Fibroblast of upper back skin (primary cell): ENCODE measurements at places on chromosomes 5 and 9.

- peak; percentile 83 for DNase-seq
Measured at GRCh38 chr5:79974886-79975285, 16.2 kb downstream of the MTX3 start.

- no peak for DNase-seq
Measured at GRCh38 chr9:33690143-33690933, 105.0 kb upstream of the PRSS3 start.

DNA sequence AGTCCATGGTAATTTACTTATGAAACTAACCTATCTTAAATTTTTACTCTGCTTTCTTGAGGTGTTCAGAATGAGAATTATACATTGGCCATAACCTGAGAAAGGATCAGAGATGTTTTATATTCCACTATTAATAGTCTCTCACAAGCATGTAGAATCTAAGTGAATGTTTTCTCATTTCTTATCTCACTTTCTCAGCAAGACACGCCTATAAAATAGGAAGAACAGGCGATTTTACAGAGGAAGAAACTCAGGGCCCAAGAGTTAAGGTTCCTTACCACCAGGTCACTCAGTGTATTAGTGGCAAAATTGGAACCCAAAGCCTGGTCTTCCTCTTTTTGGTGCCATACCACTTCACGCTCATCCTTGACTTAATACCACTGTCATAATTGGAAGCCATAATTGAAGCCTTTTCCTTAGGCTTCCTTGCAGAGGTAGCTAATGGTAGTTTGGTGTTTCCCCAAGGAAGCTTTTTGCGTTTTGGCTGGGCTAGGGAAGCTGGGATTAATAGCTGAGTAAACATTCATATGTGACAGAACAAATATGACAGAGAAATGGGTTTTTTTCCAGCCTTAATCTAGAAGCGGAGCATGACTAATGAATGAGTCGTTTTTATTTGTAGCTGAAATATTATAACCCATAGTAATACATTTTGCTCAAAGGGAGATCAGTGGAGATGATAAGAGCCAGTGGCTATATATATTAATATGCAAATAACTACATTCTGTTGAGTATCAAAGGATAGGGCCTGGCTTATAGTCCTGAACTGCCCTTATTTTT is 16.9 kb downstream of the HMGXB3 start:
- DNase-seq, result peak; percentile 37

- no peak for DNase-seq
Measured at GRCh38 chr5:123086376-123087055, 2.5 kb upstream of the PRDM6 start.

DNA sequence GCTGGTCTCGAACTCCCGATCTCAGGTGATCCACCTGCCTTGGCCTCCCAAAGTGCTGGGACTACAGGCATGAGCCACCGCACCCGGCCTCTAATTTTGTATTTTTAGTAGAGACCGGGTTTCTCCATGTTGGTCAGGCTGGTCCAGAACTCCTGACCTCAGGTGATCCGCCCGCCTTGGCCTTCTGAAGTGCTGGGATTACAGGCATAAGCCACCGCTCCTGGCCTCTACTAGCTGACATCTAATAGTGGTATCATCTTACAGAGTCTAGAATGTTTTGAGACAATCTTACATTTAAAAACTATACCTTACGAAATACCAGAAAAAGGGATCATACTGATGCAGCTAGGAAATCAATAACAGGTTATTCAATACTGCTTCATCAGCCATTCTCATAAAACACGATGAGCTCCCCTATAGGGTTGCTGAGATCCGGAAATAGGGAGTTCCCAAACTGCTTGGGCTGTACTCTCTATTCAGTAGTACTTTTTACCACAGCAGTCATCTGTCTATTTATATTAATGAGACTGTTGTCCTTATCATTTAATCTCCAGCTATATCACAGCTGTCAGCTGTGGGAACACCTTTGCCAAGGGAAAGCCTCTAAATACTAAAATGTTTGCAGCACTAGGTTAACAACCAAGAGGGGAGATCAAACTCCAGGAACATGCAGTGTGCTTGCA is 8.1 kb upstream of the UBE2D2 start:
- no peak for DNase-seq

DNA sequence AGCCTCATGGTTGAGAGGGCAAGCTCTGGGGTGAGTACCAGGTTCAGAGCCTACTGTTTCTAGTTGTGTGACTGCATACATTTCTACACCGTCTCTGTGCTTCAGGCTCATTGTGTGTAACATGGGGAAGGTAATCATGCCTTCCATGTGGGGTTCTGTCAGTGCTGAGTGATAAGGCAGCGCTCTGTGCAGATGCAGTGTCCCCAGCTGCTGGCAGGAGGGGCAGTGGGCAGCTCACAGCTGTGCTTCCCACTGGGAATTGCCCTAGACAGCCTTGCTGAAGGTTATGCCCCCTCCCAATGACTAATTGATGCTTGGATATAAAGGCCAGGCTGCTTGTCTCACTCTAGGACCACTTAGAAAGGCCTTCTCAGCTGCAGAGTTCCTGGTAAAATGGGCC is 121.8 kb upstream of the SAP30L start:
- no peak for DNase-seq

GRCh38 chr9:71975833-71976232 is 64.4 kb downstream of the C9orf85 start:
- peak; percentile 26 for DNase-seq

- peak; percentile 12 for DNase-seq
Measured at GRCh38 chr5:94690778-94691177, 72.3 kb downstream of the SLF1 start.

DNA sequence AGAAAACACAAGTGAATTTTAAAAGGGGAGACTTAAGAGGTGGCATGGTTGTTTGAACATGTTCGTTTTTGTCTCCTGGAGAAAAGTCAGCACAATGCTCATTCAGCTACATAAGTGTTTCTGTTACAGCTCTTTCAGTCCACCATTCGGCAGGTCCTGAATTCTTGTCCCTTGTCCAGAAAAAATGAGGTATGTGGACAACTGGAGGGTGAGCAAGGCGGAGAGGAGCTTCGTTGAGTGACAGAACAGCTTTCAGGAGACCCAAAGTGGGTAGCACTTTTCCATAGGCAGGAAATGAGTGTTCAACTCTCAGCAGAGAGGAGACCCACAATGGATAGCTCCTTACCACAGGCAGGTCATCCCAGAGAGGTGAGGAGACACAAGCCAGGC is 4.9 kb downstream of the PDCD1LG2 start:
- DNase-seq, result no peak

GRCh38 chr9:96884443-96884842 is 30.1 kb upstream of the ZNF782 start:
- DNase-seq, result peak; percentile 28

DNA sequence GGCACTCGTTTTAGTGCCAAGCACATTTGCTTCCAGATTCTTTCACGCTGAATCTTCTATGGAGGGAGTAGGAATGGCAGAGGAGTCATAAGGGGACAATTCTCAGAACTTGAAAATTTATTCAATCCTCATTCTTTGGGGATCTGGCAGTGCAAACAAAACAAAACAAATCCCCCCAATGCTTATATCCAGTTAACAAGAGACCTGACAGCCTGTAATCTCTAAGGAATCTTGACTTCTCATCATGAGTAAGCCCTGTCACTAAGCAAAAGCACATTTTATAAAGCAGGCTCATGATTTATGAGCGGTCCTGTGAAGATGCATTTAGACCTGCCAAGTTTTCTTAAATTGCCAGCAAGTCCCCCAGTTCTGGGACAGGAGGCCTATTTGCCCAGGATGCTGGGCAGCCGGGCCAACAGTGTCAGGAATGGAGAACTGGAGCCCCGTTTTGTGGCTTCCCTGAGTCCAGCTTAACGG is 513.9 kb downstream of the CTNND2 start:
- DNase-seq, result peak; percentile 77

DNA sequence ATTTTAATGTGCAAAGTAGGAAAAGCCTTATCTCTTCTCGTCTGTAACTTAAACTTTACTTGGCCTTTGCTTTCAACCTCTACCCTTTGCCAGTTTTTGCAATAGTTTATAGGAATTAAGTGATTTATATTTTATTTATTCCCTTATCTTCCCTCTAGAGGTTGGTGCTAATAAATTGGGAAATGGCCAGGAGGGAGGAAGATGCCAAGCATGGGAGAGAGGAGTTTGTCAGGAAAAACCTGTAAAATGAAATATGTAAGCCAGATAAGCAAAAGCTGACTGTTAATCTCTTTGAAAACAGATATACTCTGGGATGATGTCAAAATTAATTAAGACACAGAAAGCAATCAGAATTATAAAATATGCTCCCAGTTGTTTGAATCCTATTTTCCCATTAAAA is 484.5 kb downstream of the NR2F1-AS1 start:
- DNase-seq, result no peak

DNA sequence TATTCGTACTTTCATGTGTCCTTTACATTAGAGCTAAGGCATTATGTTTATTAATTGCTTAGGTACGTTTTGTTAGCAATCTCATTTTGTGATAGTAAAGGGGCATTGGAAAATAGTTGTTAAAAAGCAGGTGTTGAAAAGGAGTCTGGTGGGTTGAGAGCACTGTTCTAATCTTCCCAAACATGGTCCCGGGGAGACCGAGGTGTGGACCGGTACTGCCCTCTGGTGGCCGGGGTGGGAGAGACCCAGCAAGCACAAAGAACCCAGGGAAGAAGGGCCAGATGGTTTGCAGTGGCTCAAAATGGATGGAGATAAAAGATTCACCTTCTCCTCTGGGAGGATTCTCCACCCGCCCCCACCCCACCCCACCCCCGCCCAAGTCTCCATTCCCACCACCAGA is 26.1 kb downstream of the IDNK start:
- peak; percentile 34 for DNase-seq

GRCh38 chr5:56853698-56854097 is 38.3 kb downstream of the MAP3K1 start:
- no peak for DNase-seq

GRCh38 chr9:114098936-114099668 is at the start of gene KIF12:
Gene KIF12 (minus strand): TSS chr9:114099292. CDS start chr9:114099276, 16 bp downstream.
- DNase-seq, result no peak

DNA sequence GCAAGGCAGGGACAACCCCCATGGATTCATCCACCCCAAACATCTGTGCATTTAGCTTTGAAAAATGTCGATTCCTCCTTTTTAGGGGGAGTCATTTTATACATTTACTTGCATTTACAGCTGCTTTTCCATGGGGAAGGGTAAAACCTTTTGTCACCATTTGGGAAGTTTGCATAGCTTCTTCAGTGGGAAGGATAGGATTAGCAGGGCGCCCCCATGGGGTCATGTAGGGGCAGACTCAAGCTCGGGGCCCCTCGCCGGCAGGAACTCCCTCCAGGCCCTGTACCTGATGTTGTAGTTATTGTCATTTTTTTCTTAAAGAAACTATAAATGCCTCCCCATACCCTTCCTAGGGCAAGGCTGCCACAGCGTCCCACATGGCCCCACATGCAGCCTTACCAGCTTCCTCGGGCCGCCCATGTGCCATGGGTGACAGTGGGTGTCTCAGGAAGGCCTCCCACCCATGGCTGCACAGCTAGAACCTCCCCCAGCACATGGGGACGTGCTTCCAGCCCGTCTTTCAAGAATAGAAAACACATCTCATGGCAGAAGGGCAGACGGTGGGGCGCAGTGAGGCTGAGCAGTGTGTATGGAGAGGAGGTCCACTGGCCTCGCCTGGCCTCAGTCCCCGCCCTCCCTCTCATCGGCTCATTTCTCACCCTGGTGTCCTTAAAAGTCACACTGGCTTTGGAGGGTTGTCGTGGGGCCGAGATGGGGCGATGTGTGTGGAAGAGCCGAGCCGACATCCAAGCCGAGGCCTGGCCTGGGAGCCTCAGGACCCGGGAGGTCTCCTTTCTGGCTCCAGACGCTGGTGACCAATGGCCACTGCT is 76.1 kb upstream of the OTULINL start:
- DNase-seq, result no peak

GRCh38 chr5:167602067-167602466 is 689.4 kb upstream of the WWC1 start:
- peak; percentile 47 for DNase-seq

DNA sequence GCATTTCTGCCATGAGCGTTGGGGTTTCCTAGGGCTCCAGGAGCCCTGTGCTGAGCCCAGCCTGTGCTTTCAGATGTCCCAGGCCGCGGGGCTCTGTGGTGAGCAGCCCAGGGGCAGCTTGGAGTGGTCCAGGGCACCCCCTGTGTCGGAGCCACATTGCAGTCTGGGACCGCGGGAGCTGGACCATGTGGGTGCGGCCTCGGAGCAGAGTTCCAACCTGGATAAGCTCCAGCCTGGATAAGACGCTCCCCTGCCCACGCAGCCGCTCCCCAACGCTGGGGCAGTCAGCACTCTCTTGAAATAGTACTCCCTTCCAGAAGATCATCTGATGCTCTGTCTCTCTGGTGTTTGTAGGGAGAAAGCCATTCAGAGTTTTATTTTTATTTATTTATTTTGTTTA is 111.1 kb downstream of the WNK2 start:
- DNase-seq, result no peak

GRCh38 chr5:129903466-129904101 is 681 bp upstream of the CHSY3 start:
- no peak for DNase-seq

GRCh38 chr9:134413890-134414623 is 87.8 kb downstream of the RXRA start:
- peak; percentile 58 for DNase-seq

- no peak for DNase-seq
Measured at GRCh38 chr5:126438267-126438666, 15.1 kb downstream of the GRAMD2B start.

- DNase-seq, result no peak
Measured at GRCh38 chr5:58370606-58371005, 89.3 kb downstream of the PLK2 start.

DNA sequence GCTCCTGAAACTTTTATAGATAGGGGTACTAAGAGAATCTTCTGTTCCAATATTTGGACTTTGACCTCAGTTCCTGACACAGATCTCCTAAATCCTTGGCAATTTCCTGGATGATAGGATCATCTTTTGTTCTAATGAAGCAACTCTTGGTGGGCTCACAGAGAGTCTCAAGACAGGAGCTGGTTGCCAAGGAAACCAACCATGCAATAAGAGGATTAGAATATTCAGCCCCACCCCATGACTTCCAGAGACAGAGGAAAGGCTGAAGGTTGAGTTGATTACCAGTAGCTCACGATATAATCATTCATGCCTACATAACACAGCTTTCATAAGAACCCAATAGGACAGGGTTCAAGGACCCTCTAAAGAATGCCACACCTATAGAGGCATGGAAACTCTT is 2050.2 kb upstream of the CDH6 start:
- DNase-seq, result no peak

GRCh38 chr5:172496671-172497371 is 42.5 kb upstream of the SH3PXD2B start:
- DNase-seq, result peak; percentile 73

DNA sequence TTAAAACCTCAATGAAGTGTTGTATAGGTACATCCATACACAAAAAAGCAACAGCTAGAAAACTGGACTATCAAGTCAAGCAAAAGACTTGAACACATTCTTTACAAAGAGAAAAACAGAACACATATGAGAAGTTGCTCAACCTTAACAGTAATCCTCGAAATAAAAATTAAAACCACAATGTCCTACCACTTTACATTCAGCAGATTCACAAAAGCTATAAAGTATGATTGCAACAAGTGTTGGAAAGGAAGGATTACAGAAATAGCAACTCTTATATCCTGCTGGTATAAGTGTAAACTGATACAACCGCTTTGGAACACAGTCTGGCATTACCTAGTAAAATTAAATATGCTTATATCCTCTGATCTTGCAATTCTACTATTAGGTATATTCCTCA is 28.5 kb upstream of the GOLGA1 start:
- DNase-seq, result no peak
